ENCODE measurements at places on chromosomes 16 and 17. TPM values are rescaled to one million over a fixed set of nuclear protein-coding genes. Genes with fewer than 3 reads are reported as not detected.

- DNase-seq = no peak
Measured at GRCh38 chr17:83124871-83125514, 45.6 kb downstream of the METRNL start.

GRCh38 chr17:351875-352420, 659 bp downstream of the RPH3AL start:
- DNase-seq = no peak

- no peak for DNase-seq
Measured at GRCh38 chr16:53599548-53599947, 96.5 kb upstream of the AKTIP start.

DNA sequence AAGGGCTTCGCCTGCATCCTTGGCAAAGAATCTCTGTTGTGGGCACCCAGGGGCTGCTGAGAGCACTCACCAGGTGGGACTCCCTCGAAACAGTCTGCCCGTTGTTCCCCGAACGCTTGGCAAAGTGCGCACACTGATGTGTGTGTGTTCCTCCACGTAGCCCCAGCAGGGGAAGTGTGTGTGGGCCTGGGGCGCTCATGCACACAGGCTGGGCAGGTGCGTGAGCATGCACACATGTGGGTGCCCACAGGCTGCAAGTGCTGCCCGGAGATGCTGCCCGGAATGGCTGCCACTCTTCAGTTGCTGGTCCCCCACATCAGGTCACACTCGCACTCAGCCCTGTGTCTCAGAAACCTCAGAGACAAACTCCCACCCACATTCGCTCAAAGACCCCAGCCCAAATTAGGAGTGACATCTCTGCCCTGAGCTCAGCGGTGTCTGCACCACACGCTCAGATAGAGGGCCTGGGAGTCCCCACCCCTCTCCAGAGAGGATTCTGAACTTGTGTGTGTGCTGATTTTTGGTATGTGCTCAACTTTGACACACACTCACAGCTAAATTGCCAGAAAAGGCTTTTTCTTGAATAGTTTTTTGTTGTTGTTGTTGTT, 119.4 kb downstream of the MGAT5B start:
- no peak for DNase-seq

GRCh38 chr17:80904036-80904753, 87.4 kb upstream of the CHMP6 start:
- DNase-seq = no peak

The TBC1D3D gene
- total RNA-seq = 7.4 TPM

The C17orf50 gene
- total RNA-seq = not detected

The ZNF205 gene
- not detected for total RNA-seq
